HFF-Myc (cell line): ENCODE measurements at places on chromosomes 11 and 22.

- no peak for DNase-seq
Observed at GRCh38 chr22:18000441-18001039, 23.8 kb downstream of the MICAL3 start.

DNA sequence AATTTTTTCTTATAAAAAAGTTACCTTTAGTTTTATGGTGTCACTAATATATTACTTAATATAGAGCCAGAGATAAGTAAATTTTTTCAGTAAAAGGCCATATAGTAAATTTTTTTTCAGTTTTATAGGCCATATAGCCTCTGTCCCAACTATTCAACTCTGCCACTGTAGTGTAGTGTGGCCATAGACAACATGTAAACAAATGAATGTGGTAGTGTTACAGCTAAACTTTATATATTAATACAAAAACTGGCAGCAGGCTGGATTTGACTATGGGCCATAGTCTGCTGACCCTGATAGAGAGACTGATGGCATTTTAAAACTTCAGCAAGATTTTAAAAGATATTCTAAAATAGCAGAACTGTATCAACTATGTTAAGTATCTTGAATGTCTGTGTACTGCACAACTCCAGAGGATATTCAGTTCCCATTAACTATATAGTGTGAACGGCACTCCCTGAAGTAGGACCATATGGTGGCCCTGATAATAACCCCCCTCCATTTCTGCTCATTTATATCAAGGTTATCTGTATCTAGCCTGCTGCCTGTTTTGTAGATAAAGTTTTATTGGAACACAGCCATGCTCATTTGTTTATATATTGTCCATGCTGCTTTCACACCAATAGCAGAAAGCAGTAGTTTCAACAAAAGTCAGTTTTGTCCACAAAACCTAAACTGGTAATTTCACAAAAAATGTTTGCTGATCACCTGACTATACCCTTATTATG lies 71.6 kb downstream of the PRMT3 start:
- no peak for DNase-seq

DNA sequence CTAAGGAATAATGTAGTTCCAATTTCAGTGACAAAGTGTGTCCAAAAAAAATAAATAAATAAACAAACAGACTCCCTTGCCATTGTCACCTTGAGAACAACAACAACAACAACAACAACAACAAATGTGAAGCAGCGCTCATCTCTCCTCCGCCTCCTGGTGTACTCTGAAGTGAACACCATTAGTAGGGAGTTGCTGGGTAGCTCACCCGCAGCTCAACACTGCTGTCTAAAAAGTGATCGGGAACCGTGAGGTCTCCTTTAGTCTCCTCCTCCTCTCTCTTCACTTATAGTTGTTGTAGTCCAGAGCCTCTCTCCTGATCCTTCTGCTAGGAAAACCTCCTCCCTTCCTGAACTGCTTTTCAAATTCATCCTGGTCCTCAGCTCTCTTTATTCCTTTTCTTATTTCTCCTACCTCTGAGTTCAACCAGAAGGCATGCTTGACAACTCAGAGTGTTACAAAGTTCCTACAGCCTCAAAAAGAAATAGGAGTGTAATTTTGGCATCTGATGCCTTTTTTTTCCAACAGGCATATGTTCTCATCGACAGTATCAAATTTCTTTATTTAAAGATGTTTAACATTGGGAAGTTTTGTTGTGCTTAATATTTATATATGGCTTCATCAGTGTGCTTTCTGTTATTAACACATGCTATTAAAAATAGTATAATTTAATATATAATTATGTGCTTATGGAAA lies 215.1 kb downstream of the PGR start:
- no peak for DNase-seq

DNA sequence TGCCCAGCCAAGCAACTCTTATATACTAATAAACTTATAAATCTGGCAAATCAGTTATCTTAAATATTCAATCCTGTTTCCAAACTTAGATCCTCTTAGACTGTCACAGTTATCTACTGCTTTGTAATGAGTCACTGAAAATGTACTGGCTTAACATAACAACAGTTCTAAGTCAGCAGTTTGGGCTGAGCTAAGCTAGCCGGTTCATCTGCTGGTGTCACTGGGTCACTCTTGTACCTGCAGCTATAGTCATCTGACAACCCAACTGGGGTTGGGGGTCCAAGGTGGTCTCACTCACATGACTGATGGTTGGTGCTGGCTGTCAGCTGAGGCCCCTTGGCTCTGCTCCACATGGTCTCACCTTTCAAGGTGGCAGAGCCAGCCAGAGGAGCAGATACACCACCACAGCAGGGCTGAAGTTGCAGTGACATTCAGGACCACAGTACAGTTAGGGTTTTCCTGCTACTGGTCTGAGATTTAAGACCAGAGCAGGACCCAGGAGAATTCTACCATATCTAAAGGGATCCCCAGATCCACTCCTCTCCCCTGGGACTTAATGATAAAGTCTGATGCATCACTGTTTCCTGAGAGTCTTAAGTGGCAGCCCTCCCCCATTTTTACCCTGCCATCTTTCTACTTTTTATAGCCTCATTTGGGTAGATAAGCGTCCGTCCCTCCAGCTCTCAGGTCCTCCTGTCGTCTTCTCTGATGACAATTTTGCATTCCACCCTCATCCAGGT lies 7.9 kb upstream of the MACROD1 start:
- DNase-seq = no peak

GRCh38 chr11:131978351-131978750 lies 607.9 kb downstream of the NTM start:
- no peak for DNase-seq

- DNase-seq = no peak
Observed at GRCh38 chr11:124841840-124842239, 23.4 kb upstream of the ROBO3 start.

DNA sequence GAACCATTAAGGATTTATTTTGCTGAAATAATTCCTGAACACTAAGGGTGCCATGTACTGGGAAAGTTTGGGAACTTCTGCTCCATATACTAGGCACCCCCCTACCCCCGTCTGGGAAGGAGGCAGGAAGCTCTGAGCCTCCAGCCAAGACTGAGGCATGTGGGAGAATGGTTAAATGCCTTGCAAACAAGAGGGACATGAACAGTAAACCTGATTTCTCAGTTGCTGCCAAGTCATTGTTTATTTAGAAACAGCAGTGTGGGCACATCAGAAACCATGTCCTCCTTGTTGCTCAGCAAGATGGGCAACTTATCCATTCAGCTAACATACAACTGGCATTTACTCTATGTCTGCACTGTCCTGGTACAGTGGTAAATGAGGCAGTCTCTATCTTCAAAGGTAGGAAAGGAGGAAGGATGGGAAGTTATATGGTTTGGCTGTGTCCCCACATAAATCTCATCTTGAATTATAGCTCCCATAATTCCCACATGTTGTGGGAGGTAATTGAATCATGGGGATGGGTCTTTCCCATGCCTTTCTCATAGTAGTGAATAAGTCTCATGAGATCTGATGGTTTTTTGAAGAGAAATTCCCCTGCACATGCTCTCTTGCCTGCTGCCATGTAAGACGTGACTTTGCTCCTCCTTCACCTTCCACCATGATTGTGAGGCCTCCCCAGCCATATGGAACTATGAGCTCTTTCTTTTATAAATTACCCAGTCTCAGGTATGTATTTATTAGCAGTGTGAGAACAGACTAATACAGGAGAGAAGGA lies 459.1 kb downstream of the MIAT start:
- DNase-seq = no peak

GRCh38 chr11:99019696-99020095 lies 1.1 kb upstream of the CNTN5 start:
- no peak for DNase-seq

DNA sequence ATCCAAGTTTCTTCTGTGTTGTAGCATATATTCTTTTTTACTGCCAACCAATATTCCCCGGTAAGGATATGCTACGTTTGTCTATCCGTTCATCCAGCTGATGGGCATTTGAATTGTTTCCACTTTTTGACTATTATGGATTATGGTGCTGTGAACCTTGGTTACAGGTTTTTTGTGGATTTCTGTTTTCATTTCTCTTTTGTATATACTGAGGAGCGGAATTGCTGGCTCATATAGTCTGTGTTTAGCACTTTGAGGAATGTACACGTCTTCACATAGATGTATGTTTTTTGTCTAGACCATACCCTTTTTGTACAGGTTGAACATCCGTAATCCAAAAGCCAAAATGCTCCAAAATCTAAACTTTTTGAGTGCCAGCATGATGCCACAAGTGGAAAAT lies 23.6 kb downstream of the RCOR2 start:
- no peak for DNase-seq

- DNase-seq = no peak
Observed at GRCh38 chr22:37638391-37639069, 939 bp upstream of the SH3BP1 start.

- DNase-seq = no peak
Observed at GRCh38 chr11:109405671-109406070, 16.3 kb upstream of the C11orf87 start.

GRCh38 chr11:122036018-122036417 lies 80.0 kb downstream of the BLID start:
- no peak for DNase-seq

- DNase-seq = no peak
Observed at GRCh38 chr11:25562417-25562816, 769.5 kb upstream of the ANO3 start.

GRCh38 chr11:87529486-87529885 lies 491.8 kb downstream of the TMEM135 start:
- DNase-seq = no peak

DNA sequence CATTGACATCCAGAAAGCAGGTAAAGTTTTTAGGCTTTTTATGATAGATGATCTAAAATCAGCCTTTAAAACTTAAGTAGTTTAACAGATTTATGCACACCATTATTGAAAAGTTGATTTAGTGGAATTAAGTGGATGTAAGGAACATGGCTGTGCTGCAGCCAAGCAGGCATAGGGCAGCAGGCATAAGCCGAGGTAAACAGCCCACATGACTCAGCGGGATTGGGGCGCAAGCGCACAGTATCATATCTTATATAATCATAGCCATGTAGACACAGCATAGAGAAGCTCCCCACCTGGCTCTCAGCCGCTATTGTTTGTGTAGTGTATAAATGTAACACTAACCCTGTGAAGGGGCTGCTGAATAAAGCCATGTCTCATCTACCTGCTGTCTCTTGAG lies 157.5 kb downstream of the WNT11 start:
- DNase-seq = no peak
